Pancreas (tissue), 10 donors: ENCODE measurements at places on chromosomes 7 and 10. TPM values are rescaled to one million over a fixed set of nuclear protein-coding genes. Genes with fewer than 3 reads are reported as not detected.

Gene C7orf57
- not detected for polyA plus RNA-seq

Gene NKX1-2
- polyA plus RNA-seq, result not detected

Gene CCDC3
- 4.7 TPM for polyA plus RNA-seq

Gene CUL2
- polyA plus RNA-seq, result 7.6 TPM

Gene FRMPD2
- polyA plus RNA-seq, result 0.28 TPM

DNA sequence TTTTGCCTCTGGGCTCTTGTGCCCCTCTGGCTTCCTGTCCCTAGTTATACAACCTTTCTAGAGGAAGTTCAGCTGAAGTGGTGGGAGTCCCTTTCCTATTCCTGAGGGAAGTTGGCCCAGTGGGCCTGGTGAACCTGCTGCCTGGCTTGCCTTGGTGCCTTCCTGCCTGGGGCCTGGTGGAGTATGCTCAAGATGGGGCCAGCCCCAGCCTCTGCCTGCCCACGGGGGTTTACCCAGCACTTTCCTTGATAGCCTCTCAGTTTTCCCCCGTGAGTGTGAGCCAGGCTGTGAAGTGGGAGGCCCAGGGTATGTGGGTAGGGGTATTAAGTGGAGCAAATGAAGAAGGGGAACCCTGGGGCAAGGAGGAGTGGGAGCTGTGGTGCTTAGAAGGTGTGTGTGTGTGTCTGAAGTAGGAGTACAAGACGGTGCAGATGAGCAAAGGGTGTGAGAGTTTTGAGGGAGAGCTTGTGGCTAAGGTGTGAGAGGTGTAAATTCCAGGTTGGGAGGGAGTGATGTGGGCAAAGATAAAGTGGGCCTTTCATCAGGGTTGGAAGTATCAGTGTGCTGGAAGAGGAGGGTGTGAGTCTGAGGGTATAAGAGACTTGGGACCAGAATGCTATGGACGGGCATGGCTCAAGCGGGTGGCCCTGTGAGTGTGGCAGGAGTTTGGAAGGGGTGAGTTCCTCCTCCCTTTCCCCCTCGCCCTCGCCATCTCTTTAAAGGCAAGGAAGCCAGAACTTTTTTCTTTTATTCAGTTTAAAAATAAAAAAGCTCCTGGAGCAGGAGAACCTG, 10.9 kb upstream of the PAX2 start:
- peaks cover 21% of the 10 kb centered on the region for H3K4me1 ChIP-seq
- no peaks in the 10 kb centered on the region for H3K36me3 ChIP-seq
- DNase-seq, result no peak
- no peaks in the 10 kb centered on the region for H3K27me3 ChIP-seq
- no peak overlapping the region for H3K4me3 ChIP-seq

DNA sequence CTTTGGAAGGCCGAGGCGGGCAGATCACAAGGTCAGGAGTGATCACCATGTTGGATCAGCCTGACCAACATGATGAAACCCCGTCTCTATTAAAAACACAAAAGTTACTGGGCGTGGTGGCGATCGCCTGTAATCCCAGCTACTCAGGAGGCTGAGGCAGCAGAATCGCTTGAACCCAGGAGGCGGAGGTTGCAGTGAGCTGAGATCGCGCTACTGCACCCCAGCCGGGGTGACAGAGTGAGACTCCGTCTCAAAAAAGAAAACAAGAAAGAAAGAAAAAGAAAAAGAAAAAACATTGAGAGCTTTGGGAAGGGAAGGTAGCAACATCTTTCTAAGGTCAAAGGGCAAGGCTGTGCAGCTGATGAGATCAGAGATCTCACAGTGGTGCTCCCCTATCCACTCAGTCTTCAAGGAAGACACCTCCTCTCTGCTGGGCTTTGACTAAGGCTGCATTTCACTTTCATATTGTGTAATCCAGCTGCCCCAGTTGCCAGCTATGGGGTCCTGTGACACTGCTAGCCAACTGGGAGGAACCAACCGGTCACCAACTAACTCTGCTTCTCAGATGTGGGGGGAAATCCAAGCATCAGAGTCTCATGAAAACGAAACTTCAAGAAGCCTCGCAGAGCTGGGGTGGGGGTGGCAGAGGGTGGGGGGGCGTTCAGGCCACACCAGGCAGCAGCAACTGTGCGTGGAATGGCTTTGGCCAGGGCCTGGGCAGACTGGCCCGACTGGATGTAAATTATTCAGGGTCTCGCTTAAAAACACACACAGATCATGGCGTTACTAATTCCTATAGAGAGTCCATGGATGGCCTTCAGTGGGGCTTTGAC, 1.5 kb downstream of the IL15RA start:
- H3K36me3 ChIP-seq, result no peaks in the 10 kb centered on the region
- no peaks in the 10 kb centered on the region for H3K27me3 ChIP-seq
- peak overlapping the region; percentile 86 for H3K4me3 ChIP-seq
- H3K27ac ChIP-seq, result peak overlapping the region; percentile 97

DNA sequence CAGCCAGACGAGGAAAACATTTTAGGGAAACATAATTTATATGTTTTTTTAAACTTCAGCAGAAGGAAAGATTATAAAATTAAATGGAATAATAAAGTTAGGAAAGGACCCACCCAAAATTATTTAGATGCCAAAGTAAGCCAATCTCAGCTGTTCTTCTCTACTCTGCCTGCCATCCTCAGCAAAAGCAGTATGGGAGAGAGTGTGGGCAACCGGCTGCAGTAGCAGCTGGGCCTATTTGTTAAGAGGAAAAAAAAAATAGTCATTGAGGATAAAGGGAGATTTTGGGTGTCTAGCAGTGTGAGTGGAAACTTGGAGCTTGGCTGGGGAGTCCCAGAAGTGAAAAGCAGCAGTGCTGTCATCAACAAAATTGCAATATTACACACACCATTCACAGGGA, 15.4 kb downstream of the SEMA3E start:
- H3K4me1 ChIP-seq, result no peaks in the 10 kb centered on the region
- no peaks in the 10 kb centered on the region for H3K27me3 ChIP-seq
- H3K36me3 ChIP-seq, result no peaks in the 10 kb centered on the region
- DNase-seq, result no peak

DNA sequence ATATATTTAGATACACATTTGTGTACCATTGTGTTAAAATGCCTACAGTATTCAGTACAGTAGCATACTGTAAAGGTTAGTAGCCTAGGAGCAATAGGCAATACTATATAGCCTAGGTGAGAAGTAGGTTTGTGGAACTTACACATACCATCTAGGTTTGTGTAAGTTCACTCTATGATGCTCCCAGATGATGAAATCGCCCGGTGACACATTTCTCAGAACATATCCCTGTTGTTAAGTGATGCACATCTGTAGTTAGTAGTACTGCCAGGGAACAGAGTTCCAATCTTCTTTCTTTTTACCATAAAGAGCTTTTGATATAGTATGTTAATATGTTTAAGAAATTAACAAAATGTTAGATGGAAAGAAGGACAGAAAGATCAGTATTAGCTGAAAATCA, 138.2 kb downstream of the SNX13 start:
- H3K36me3 ChIP-seq, result peaks cover 5% of the 10 kb centered on the region
- DNase-seq, result no peak
- no peaks in the 10 kb centered on the region for H3K4me1 ChIP-seq

DNA sequence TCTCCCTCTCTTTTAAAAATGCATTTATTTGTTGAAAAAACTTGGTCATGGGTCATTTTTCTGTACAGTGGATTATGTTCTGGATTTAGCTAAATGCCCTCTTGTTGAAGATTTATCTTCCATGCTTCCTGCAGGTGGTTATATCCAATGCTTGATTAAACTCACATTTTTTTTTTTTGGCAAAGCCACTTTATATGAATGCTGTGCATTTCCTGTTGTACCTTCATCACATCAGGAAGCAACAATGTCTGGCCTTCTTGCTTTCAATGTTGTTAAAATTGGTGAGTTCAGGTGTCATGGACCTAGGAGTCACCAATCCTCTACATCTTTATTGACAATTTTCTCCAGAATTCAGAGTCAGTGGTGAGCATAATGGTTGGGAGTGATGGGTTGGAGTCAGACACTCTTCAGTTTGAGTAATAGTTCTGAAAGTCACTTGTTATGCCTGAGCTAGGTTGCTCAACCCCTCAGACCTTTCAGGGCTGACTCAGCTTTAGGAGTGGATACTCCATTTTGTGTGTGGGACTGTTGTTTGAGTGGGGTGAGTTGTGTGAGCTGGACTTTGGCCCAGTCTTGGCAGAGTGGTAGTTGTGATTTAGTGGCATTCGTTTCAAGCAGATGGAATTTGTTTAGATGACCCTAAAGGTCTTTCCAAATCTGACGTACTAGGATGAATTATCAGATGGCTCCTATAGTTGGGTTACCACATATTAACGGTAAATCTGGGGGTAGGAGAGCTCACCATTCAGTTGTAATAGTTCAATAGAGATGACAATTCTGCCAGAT, 213.5 kb upstream of the ZNF32 start:
- H3K4me1 ChIP-seq, result peaks cover 9% of the 10 kb centered on the region
- no peaks in the 10 kb centered on the region for H3K27me3 ChIP-seq
- H3K36me3 ChIP-seq, result no peaks in the 10 kb centered on the region
- DNase-seq, result no peak

GRCh38 chr10:24872049-24872789, 80.2 kb downstream of the PRTFDC1 start:
- no peak overlapping the region for H3K27ac ChIP-seq
- H3K4me3 ChIP-seq, result no peak overlapping the region
- no peaks in the 10 kb centered on the region for H3K36me3 ChIP-seq
- no peaks in the 10 kb centered on the region for H3K27me3 ChIP-seq
- DNase-seq, result no peak

GRCh38 chr10:113743594-113743993, 7.9 kb upstream of the PLEKHS1 start:
- no peak for DNase-seq
- H3K27ac ChIP-seq, result no peak overlapping the region
- H3K4me3 ChIP-seq, result no peak overlapping the region
- no peaks in the 10 kb centered on the region for H3K27me3 ChIP-seq

GRCh38 chr7:17638727-17639126, 301.6 kb downstream of the SNX13 start:
- DNase-seq, result no peak
- H3K27me3 ChIP-seq, result peaks cover 4% of the 10 kb centered on the region
- no peaks in the 10 kb centered on the region for H3K36me3 ChIP-seq
- peaks cover 3% of the 10 kb centered on the region for H3K4me1 ChIP-seq
- no peak overlapping the region for H3K27ac ChIP-seq

DNA sequence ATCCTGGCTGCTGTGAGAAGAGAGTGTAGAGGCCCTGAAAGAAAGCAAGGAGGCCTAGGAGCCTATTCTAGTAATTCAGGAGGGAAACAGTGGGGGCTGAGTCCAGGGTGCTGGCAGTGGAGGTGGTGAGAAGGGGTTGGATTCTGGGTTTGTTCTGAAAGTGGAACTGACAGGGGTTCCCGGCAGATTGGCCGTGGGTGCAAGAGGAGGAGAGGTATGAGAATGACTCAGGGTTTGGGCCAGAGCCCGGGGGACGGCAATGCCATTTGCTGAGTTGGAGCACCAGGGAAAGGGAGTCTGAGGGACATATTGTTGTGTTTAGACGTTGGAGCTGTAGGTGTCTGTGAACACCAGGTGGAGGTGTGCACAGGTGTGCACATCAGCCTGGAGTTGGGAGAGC, 38.5 kb downstream of the NPTX2 start:
- H3K36me3 ChIP-seq, result no peaks in the 10 kb centered on the region
- H3K4me1 ChIP-seq, result no peaks in the 10 kb centered on the region
- no peaks in the 10 kb centered on the region for H3K27me3 ChIP-seq
- H3K27ac ChIP-seq, result no peak overlapping the region
- H3K4me3 ChIP-seq, result no peak overlapping the region

GRCh38 chr10:50417886-50418830, 166.8 kb upstream of the ASAH2 start:
- H3K27ac ChIP-seq, result peak overlapping the region; percentile 48
- H3K27me3 ChIP-seq, result no peaks in the 10 kb centered on the region
- peaks cover 3% of the 10 kb centered on the region for H3K4me1 ChIP-seq
- no peaks in the 10 kb centered on the region for H3K36me3 ChIP-seq

- no peaks in the 10 kb centered on the region for H3K36me3 ChIP-seq
- no peak for DNase-seq
- H3K4me3 ChIP-seq, result no peak overlapping the region
- no peaks in the 10 kb centered on the region for H3K27me3 ChIP-seq
These were observed 98.2 kb upstream of the IMMP2L start for GRCh38 chr7:111660478-111660877.

- no peak overlapping the region for H3K27ac ChIP-seq
- H3K27me3 ChIP-seq, result no peaks in the 10 kb centered on the region
- no peak for DNase-seq
- H3K36me3 ChIP-seq, result no peaks in the 10 kb centered on the region
- H3K4me1 ChIP-seq, result peaks cover 6% of the 10 kb centered on the region
These were observed 40.1 kb downstream of the LYZL2 start for GRCh38 chr10:30589441-30589840.

- no peak overlapping the region for H3K4me3 ChIP-seq
- no peaks in the 10 kb centered on the region for H3K4me1 ChIP-seq
These were observed 118.0 kb downstream of the CLEC2L start for GRCh38 chr7:139641337-139641992.

DNA sequence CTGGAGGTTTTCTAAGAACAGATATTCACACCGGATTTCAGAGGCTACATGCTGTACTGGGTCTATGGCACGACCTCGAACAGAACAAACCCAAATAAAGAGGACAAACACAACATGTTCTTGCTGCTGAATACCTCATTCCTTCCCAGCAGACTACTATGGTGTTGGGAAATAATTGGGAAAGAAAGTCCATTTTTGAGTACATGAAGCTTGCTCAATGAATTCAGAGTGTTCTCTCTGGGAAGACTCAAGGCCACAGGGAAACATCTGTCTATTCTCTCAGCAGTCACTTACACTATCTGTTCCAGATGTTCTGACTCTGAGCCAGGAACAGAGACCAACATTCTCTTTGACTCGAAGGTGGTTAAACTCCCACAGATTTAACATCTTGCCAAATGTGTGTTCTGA, 30.9 kb downstream of the LAMB1 start:
- no peak overlapping the region for H3K27ac ChIP-seq
- H3K36me3 ChIP-seq, result peaks cover 17% of the 10 kb centered on the region
- no peaks in the 10 kb centered on the region for H3K27me3 ChIP-seq
- peaks cover 6% of the 10 kb centered on the region for H3K4me1 ChIP-seq
- DNase-seq, result no peak
- H3K4me3 ChIP-seq, result no peak overlapping the region

DNA sequence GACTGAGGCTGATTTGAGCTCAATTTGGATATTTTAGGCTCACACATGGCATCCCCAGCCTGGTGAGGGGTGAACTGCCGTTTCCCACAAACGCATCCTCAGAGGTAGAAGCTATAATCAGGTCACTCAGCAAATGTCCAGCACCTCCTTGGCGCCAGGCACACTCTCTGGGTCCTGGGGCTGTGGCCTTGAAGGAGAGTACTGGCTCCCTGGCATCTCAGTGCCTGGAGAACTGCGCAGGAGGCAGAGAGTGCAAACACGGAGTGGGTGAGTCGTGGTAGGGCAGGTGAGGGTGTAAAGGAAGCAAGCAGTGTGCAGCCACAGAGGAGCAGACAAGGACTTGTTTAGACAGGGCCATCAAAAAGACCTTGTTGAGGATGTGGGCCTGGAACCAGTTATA, 224.0 kb upstream of the ZNF32 start:
- DNase-seq, result no peak
- H3K27ac ChIP-seq, result no peak overlapping the region
- H3K36me3 ChIP-seq, result no peaks in the 10 kb centered on the region
- no peaks in the 10 kb centered on the region for H3K27me3 ChIP-seq
- no peak overlapping the region for H3K4me3 ChIP-seq

GRCh38 chr7:152330827-152331226, 105.0 kb downstream of the KMT2C start:
- H3K27me3 ChIP-seq, result no peaks in the 10 kb centered on the region
- DNase-seq, result no peak
- peaks cover 7% of the 10 kb centered on the region for H3K4me1 ChIP-seq
